Sigmoid colon (tissue), 7 donors: ENCODE measurements at places on chromosomes 7 and 10. TPM values are rescaled to one million over a fixed set of nuclear protein-coding genes. Genes with fewer than 3 reads are reported as not detected.

Gene MBL2
- total RNA-seq = not detected

Gene NPY
- not detected for total RNA-seq

Gene CPN1
- total RNA-seq = not detected

Gene LSM5
- 19.4 TPM for total RNA-seq

Gene DNAH11
- 1.2 TPM for total RNA-seq

Gene SFXN2
- total RNA-seq = 0.83 TPM

Gene TSPAN13
- 4.1 TPM for total RNA-seq

Gene WIPF3
- total RNA-seq = 0.81 TPM

Gene MYL10
- not detected for total RNA-seq

Gene ENO4
- 13.0 TPM for total RNA-seq

Gene PRSS2
- total RNA-seq = not detected

Gene GHITM
- 191 TPM for total RNA-seq

Gene GRM8
- total RNA-seq = 0.55 TPM

- no peaks in the 10 kb centered on the region for H3K27me3 ChIP-seq
- H3K27ac ChIP-seq = no peak overlapping the region
- H3K4me1 ChIP-seq = peaks cover 32% of the 10 kb centered on the region
- no peak overlapping the region for H3K4me3 ChIP-seq
These were observed 71.1 kb downstream of the GBF1 start for GRCh38 chr10:102316421-102316820.

GRCh38 chr7:151168003-151168786 lies 701 bp upstream of the GBX1 start:
- H3K36me3 ChIP-seq = no peaks in the 10 kb centered on the region
- peaks cover 41% of the 10 kb centered on the region for H3K27me3 ChIP-seq
- H3K4me1 ChIP-seq = peaks cover 18% of the 10 kb centered on the region
- no peak overlapping the region for H3K27ac ChIP-seq
- H3K4me3 ChIP-seq = peak overlapping the region; percentile 37

GRCh38 chr7:151520419-151521261 lies 945 bp upstream of the RHEB start:
- peak overlapping the region; percentile 72 for H3K4me3 ChIP-seq
- peak; percentile 86 for DNase-seq
- peaks cover 32% of the 10 kb centered on the region for H3K4me1 ChIP-seq
- H3K36me3 ChIP-seq = no peaks in the 10 kb centered on the region
- no peaks in the 10 kb centered on the region for H3K27me3 ChIP-seq

DNA sequence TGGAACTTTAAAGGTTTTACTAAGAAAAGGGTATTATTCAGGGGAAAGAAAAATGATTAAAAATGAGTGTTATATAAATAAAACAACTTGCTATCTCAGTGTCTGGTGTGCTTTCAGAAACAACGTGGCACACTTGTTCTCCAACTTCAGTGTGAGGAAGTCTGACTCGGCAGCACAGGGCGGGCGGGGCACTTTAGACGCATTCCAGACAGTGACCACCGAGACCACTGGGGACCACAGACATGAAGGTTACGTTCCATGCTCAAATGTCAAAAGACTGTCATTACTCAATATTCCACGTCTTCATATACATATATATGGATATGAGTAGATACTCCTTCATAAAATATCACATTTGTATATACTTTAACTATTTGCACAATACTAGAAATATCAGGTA lies 87.0 kb downstream of the LARP4B start:
- DNase-seq = no peak
- H3K27me3 ChIP-seq = no peaks in the 10 kb centered on the region
- no peaks in the 10 kb centered on the region for H3K36me3 ChIP-seq
- no peak overlapping the region for H3K27ac ChIP-seq

- H3K27ac ChIP-seq = peak overlapping the region; percentile 26
- H3K4me3 ChIP-seq = no peak overlapping the region
- DNase-seq = no peak
- H3K27me3 ChIP-seq = no peaks in the 10 kb centered on the region
- no peaks in the 10 kb centered on the region for H3K36me3 ChIP-seq
These were observed 284.2 kb downstream of the C7orf25 start for GRCh38 chr7:42627626-42628025.

- H3K4me1 ChIP-seq = no peaks in the 10 kb centered on the region
- H3K36me3 ChIP-seq = no peaks in the 10 kb centered on the region
- no peak overlapping the region for H3K27ac ChIP-seq
- no peaks in the 10 kb centered on the region for H3K27me3 ChIP-seq
- H3K4me3 ChIP-seq = no peak overlapping the region
These were observed 215.9 kb downstream of the RAB11FIP2 start for GRCh38 chr10:117830787-117831212.

- H3K27me3 ChIP-seq = no peaks in the 10 kb centered on the region
- no peaks in the 10 kb centered on the region for H3K36me3 ChIP-seq
- no peaks in the 10 kb centered on the region for H3K4me1 ChIP-seq
- peak; percentile 85 for DNase-seq
- H3K27ac ChIP-seq = no peak overlapping the region
- H3K4me3 ChIP-seq = no peak overlapping the region
These were observed 45.6 kb upstream of the LRRC4 start for GRCh38 chr7:128076796-128077271.

DNA sequence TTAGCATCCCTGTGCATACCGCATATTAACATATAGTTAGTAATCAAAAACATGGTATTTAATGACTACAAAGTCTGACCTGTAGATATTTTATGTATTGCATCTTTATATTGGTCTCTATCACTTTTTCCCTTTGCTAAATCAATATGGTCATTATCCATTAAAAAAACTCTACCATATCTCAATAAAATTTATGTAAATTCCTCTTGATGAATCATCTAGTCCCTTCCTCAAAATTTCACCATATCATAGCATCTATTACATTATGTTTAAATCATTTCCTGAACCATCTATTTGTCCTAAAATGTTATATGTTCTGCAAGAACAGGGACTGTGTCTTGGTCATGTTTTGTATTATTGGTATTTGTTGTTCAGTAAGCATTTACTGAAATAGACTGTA lies 7.7 kb upstream of the ING3 start:
- H3K36me3 ChIP-seq = no peaks in the 10 kb centered on the region
- H3K27ac ChIP-seq = no peak overlapping the region
- peaks cover 42% of the 10 kb centered on the region for H3K4me1 ChIP-seq
- no peak for DNase-seq
- H3K27me3 ChIP-seq = no peaks in the 10 kb centered on the region

DNA sequence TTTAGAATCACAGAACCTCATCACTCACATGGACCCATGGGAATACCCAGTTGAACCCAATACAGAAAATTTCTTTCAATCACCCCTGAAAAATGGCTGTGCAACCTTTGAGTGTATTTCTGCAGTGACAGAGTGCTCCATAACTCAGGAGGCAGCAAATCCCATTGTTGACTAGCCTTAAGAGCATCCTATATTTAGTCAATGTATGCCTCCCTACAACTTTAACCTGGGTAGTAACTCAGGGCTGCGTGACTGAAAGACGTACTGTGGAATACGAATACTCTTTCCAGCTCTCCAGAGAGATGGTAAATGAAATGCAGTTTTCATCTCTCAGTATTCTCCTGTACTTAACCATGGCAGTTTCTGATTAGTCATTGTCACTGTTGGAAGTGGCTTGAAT lies 573.0 kb upstream of the POM121L12 start:
- H3K27ac ChIP-seq = no peak overlapping the region
- no peaks in the 10 kb centered on the region for H3K36me3 ChIP-seq
- no peaks in the 10 kb centered on the region for H3K4me1 ChIP-seq
- no peak overlapping the region for H3K4me3 ChIP-seq
- no peak for DNase-seq
- H3K27me3 ChIP-seq = no peaks in the 10 kb centered on the region

GRCh38 chr10:10605551-10606081 lies 412.1 kb upstream of the CELF2 start:
- H3K27me3 ChIP-seq = no peaks in the 10 kb centered on the region
- no peak overlapping the region for H3K4me3 ChIP-seq
- H3K36me3 ChIP-seq = no peaks in the 10 kb centered on the region
- DNase-seq = peak; percentile 69
- H3K4me1 ChIP-seq = peaks cover 12% of the 10 kb centered on the region

- no peaks in the 10 kb centered on the region for H3K4me1 ChIP-seq
- H3K27ac ChIP-seq = no peak overlapping the region
- no peaks in the 10 kb centered on the region for H3K27me3 ChIP-seq
- no peak for DNase-seq
- no peak overlapping the region for H3K4me3 ChIP-seq
These were observed 88.8 kb upstream of the ELMO1 start for GRCh38 chr7:37537439-37537838.

- H3K27me3 ChIP-seq = no peaks in the 10 kb centered on the region
- H3K4me3 ChIP-seq = no peak overlapping the region
- no peak for DNase-seq
- H3K27ac ChIP-seq = peak overlapping the region; percentile 49
- H3K36me3 ChIP-seq = no peaks in the 10 kb centered on the region
- peaks cover 68% of the 10 kb centered on the region for H3K4me1 ChIP-seq
These were observed 89.1 kb downstream of the MMRN2 start for GRCh38 chr10:86868353-86868752.

- H3K4me1 ChIP-seq = no peaks in the 10 kb centered on the region
- no peak for DNase-seq
- H3K27me3 ChIP-seq = no peaks in the 10 kb centered on the region
- no peak overlapping the region for H3K27ac ChIP-seq
These were observed 386.5 kb downstream of the INHBA start for GRCh38 chr7:41316410-41316809.

- H3K36me3 ChIP-seq = no peaks in the 10 kb centered on the region
- H3K27ac ChIP-seq = peak overlapping the region; percentile 67
- H3K27me3 ChIP-seq = peaks cover 38% of the 10 kb centered on the region
- no peaks in the 10 kb centered on the region for H3K4me1 ChIP-seq
- H3K4me3 ChIP-seq = peak overlapping the region; percentile 52
These were observed 18.5 kb upstream of the ACBD5 start for GRCh38 chr10:27258838-27259812.

DNA sequence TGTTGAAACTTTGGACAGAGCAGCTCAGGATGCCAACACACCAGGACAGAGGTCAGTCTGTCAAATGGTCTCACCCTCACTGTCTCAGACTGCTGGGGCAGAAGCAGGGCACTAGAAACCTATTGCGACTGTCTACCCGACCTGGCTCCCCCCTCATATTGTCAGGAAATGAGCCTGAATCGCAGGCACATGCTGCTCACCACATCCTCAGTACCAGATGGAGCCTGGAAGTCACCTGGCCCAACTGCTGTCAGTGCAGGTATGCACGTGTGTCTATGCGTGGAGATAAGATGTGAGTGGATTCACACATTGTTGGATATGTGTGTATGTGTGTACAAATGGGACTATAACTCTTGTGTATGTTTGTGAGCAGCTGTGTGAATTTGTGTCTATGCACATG lies 3.2 kb upstream of the CDHR1 start:
- no peak overlapping the region for H3K4me3 ChIP-seq
- peaks cover 20% of the 10 kb centered on the region for H3K4me1 ChIP-seq
- no peak overlapping the region for H3K27ac ChIP-seq
- no peaks in the 10 kb centered on the region for H3K36me3 ChIP-seq
- peaks cover 44% of the 10 kb centered on the region for H3K27me3 ChIP-seq
- no peak for DNase-seq

DNA sequence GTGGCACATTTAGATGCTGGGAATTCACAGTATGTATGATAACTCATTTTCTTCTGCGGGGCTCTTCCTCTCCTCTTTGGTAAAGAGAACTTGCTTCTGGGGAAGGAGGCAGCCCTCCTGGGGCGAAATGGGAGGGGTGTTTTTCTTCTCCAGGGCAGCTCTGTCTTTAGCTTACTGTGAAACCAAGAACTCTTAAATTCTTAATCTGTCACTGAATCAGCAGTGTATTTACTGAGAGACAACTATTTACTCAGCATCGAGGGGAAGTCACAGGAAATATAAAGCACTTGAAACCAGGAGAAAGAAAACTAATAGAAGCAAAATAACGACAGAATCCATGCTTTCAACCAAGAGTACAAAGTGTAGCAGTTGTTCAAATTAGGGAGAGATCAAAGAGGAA lies 158.2 kb upstream of the AGK start:
- H3K36me3 ChIP-seq = no peaks in the 10 kb centered on the region
- H3K4me3 ChIP-seq = no peak overlapping the region
- no peaks in the 10 kb centered on the region for H3K4me1 ChIP-seq
- no peaks in the 10 kb centered on the region for H3K27me3 ChIP-seq
- no peak overlapping the region for H3K27ac ChIP-seq
- DNase-seq = no peak

GRCh38 chr10:84605802-84606201 lies 277.4 kb downstream of the CCSER2 start:
- H3K27me3 ChIP-seq = no peaks in the 10 kb centered on the region
- no peak for DNase-seq
- H3K4me1 ChIP-seq = no peaks in the 10 kb centered on the region
- H3K27ac ChIP-seq = no peak overlapping the region
- H3K36me3 ChIP-seq = no peaks in the 10 kb centered on the region
- no peak overlapping the region for H3K4me3 ChIP-seq

DNA sequence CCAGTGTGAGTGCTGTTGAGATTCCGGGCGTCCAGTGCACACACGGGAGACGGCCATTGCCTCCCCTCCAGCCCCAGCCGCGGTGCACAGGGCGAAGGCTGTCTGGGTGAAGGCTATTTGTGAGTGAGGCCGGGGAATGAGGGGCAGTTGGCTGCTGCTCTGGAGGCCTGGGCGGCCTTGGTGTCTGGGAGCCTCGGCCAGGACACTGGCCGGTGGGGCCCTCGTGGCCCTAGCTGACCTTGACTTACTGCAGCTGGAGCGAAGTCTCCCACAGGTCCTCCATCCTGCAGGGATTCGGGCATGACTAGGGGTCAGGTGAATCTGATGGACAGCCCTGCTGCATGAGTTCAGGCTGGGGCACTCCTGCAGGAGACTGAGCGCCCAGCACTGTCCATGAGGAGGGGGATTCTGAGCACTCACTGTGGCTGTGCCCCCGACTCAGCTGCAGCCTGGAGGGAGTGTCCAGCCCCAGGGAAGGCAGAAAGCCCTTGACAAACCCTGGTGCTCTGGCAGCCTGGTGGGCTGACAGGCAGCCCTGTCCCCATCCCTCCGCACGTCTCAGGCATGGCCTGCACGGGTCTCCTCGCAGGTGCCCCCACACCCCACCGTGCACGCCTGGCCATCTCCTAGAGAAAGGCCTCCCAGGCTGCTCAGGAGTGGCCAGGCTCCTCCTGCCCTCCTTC lies 52.7 kb upstream of the FAM20C start:
- H3K27me3 ChIP-seq = no peaks in the 10 kb centered on the region
- no peak overlapping the region for H3K4me3 ChIP-seq
- no peaks in the 10 kb centered on the region for H3K4me1 ChIP-seq
- DNase-seq = no peak
- H3K36me3 ChIP-seq = no peaks in the 10 kb centered on the region

DNA sequence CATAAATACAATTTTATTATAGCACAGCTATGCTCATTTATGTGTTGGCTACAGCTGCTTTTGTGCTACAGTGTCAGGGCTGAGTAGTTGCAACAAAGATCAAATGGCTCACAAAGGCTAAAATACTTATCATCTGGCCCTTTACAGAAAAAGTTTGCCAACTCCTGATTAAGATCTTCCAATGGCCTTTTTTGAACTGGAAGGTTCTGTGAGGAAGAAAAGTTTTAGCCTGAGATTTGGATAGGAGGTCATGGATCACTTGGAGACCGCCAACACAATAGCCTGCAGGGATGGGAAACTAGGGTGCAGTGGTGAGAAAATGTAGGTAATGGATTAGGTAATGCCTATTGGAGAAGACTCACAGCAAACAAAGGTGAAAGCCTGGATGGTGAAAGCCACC lies 169.8 kb downstream of the NOC3L start:
- peak overlapping the region; percentile 62 for H3K27ac ChIP-seq
- peaks cover 16% of the 10 kb centered on the region for H3K4me1 ChIP-seq
- no peak overlapping the region for H3K4me3 ChIP-seq
- no peak for DNase-seq
- no peaks in the 10 kb centered on the region for H3K27me3 ChIP-seq
